Neural crest cell (in vitro differentiated cells): ENCODE measurements at places on chromosomes 6 and 20. TPM values are rescaled to one million over a fixed set of nuclear protein-coding genes. Genes with fewer than 3 reads are reported as not detected.

Gene TINAG
- total RNA-seq: not detected in 2 replicates

DNA sequence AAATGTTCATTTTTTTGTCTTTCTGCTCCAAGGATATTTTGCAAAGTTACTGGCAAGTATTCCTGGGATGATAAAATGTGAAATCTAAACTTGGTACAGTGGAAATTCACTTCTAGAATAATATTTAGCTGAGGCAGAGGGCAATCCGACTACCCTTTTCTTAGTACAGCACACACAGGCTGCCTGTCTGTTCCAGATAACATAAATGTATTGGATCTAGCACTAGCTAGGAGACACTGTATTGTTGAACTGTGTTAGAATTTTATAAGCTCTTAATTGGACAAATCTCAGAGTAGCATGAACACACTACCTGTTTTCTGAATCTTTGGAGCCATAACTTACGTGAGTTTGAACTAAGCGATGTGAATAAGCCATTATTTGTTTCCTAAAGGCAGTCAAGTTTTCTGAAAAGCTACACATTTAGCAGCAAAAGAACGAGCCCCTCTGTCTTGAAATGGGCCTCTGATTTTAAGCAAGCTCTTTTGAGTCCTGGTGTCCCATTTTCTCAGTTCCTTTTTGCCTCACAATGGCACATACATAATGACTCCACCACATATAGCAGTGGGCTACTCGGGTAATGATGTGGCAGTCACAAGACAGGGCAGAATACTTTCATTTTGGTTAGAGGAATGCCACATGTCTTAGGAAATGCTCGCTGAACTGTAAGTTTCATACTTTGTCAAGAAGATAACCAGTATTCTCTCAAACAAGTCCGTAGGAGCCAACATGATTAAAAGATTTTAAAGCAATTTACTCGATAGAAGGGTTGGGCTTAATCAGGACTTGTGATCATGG lies 116.5 kb upstream of the ESR1 start:
- H3K27ac ChIP-seq: no peak overlapping the region
- H3K36me3 ChIP-seq: no peaks in the 10 kb centered on the region
- no peak overlapping the region for H3K4me3 ChIP-seq
- peaks cover 13% of the 10 kb centered on the region for H3K4me1 ChIP-seq

- DNase-seq: no peak
- no peaks in the 10 kb centered on the region for H3K36me3 ChIP-seq
- H3K4me1 ChIP-seq: peaks cover 11% of the 10 kb centered on the region
- peak overlapping the region; percentile 13 for H3K27ac ChIP-seq
- no peak overlapping the region for H3K4me3 ChIP-seq
Measured at GRCh38 chr6:108897371-108897770, 49.1 kb downstream of the ARMC2 start.

Gene ZNF391
- 10.1 and 10.2 TPM in 2 replicates for total RNA-seq

- no peak for DNase-seq
- H3K27ac ChIP-seq: no peak overlapping the region
- peaks cover 4% of the 10 kb centered on the region for H3K4me1 ChIP-seq
- peaks cover 22% of the 10 kb centered on the region for H3K27me3 ChIP-seq
Measured at GRCh38 chr20:62632575-62633090, 9.7 kb upstream of the SLCO4A1 start.

DNA sequence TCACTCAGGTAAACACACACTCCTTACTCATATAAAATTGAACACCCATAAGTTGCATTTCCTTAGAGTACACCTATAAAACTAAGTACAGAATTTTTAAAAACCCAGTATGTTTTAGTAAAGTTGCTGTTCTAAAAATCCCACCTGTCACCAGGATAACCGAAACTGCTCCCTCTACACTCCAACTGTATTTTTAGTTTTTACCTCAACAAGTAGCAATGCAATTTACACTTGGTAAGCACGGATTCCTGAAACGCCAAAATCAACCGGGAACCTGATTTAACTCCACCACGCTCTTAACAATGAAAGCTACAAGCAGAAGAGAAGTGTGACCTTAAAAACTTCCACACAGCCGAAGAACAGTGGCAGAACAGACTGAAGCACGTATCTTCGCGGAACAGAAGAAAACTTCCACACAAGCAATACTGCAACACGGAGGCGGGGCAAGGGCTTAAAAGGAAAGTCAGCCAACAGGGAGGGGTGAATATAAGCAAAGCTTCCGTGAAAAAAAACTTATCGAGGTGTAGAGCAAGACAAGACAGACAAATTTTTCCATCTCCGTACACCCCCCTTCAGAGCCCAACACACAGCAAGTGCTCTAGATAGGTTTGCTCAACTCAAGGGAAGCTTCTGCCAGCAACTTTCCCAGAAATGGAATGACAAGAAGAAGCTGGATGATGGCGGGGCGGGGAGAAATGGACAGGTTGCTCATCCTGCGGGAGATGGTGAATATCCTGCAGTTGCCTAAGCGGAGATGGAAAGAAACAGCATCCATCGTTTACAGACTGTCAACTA lies 1.4 kb downstream of the STAU1 start:
- peaks cover 2% of the 10 kb centered on the region for H3K27me3 ChIP-seq
- peak overlapping the region; percentile 91 for H3K4me3 ChIP-seq
- DNase-seq: no peak

GRCh38 chr6:90765895-90766294 lies 179.0 kb upstream of the MAP3K7 start:
- no peaks in the 10 kb centered on the region for H3K27me3 ChIP-seq
- no peaks in the 10 kb centered on the region for H3K4me1 ChIP-seq
- H3K4me3 ChIP-seq: no peak overlapping the region
- no peak overlapping the region for H3K27ac ChIP-seq

Gene NECAB3
- total RNA-seq: 56.0 and 63.3 TPM in 2 replicates

- peak overlapping the region; percentile 29 for H3K4me3 ChIP-seq
- H3K27me3 ChIP-seq: no peaks in the 10 kb centered on the region
- no peaks in the 10 kb centered on the region for H3K36me3 ChIP-seq
- peak overlapping the region; percentile 97 for H3K27ac ChIP-seq
- H3K4me1 ChIP-seq: peaks cover 43% of the 10 kb centered on the region
- no peak for DNase-seq
Measured at GRCh38 chr6:75381877-75382633, 97.5 kb upstream of the TMEM30A start.

DNA sequence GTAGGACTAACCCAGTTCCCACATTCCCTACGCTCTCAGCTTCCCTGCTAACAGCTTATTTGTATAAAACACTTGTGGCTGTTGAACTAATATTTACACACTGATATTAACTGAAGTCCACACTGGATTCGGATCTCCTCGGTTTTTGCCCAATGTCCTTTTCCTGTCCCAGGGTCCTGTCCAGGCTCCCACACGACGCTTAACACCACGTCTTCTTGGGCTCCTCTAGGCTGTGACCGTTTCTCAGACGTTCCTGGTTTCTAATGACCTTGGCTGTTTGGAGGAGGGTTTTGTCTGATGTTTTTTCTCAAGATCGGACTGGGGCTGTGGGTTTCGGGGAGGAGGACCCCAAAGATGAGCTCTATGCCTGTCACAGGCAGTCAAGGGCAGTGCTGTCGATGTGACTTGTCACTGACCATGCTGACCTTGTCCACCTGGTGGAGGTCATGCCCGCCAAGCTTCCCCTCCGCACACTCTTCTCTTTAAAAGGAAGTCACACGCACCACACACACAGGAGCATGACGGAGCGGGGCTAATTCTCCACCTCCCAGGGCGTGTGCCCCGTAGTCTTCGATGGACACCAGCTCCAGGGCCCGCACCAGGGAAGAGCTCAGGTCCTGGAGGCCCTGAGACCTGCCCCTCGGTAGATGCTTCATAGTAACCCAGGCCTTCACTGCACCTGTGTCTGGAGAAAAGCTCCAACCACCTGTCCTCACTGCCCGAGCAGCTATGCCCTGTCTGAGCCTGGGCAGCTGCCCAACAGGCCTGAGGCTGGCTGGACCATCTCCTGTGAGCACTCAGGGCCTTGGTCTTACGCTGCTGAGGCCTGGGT lies 72.0 kb downstream of the TTLL2 start:
- peaks cover 3% of the 10 kb centered on the region for H3K36me3 ChIP-seq
- H3K27ac ChIP-seq: no peak overlapping the region
- no peak overlapping the region for H3K4me3 ChIP-seq
- H3K4me1 ChIP-seq: no peaks in the 10 kb centered on the region
- H3K27me3 ChIP-seq: peaks cover 13% of the 10 kb centered on the region

GRCh38 chr6:4653141-4653540 lies 123.1 kb upstream of the CDYL start:
- no peak overlapping the region for H3K27ac ChIP-seq
- peaks cover 3% of the 10 kb centered on the region for H3K36me3 ChIP-seq
- H3K27me3 ChIP-seq: no peaks in the 10 kb centered on the region

DNA sequence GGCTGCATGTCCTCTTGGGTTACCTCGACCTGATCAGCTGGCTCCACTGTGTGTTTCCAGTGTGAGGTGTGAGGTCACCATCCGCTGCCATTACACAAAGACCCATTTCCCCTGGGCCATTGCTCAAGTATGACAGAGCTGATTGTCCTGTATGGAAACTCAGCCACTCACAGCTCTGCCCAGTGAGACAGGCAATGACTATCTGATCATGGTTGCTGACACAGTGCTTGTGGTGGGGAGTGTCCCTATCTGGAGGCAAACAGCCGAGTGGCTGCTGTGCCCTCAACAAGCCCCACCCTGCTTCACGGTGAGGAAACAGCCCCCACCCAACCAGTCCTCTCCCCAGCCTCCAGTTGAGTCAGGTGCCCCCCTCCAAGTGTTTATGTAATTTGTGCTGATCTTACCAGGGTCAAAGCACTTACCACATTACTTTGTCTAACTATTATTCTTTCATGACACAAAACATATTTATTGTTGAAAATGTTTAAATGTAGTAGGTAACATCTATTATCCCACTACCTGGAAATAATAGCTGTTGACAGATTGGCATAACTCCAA lies 11.7 kb upstream of the MAPK13 start:
- no peak overlapping the region for H3K27ac ChIP-seq
- no peak overlapping the region for H3K4me3 ChIP-seq
- no peaks in the 10 kb centered on the region for H3K4me1 ChIP-seq
- H3K27me3 ChIP-seq: no peaks in the 10 kb centered on the region
- no peaks in the 10 kb centered on the region for H3K36me3 ChIP-seq
- DNase-seq: no peak

GRCh38 chr6:19032591-19033295 lies 645.6 kb downstream of the RNF144B start:
- H3K36me3 ChIP-seq: peaks cover 2% of the 10 kb centered on the region
- H3K4me1 ChIP-seq: peaks cover 27% of the 10 kb centered on the region
- no peak for DNase-seq
- H3K27me3 ChIP-seq: no peaks in the 10 kb centered on the region
- peak overlapping the region; percentile 41 for H3K4me3 ChIP-seq
